Activated T-cell treated with anti-CD3 and anti-CD28 coated beads, Interleukin-2, amount 50 U/mL, for 4 hours (primary cell): ENCODE measurements at places on chromosomes 1 and 21.

DNA sequence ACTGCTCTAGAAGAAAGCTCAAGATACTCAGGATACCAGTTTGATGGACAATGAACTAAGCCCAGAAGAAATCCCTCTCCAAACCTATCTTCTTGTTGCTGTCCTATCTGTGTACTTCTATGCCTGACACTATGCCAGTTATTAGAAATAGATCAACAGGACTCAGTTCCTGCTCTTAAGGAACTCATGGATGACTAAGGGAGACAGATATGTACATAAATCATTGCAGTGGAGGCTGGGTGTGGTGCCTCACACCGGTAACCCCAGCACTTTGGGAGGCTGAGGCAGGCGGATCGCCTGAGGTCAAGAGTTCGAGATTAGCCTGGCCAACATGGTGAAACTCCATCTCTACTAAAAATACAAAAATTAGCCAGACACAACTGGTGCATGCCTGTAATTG is 42.4 kb upstream of the AK4 start:
- no peak for DNase-seq

DNA sequence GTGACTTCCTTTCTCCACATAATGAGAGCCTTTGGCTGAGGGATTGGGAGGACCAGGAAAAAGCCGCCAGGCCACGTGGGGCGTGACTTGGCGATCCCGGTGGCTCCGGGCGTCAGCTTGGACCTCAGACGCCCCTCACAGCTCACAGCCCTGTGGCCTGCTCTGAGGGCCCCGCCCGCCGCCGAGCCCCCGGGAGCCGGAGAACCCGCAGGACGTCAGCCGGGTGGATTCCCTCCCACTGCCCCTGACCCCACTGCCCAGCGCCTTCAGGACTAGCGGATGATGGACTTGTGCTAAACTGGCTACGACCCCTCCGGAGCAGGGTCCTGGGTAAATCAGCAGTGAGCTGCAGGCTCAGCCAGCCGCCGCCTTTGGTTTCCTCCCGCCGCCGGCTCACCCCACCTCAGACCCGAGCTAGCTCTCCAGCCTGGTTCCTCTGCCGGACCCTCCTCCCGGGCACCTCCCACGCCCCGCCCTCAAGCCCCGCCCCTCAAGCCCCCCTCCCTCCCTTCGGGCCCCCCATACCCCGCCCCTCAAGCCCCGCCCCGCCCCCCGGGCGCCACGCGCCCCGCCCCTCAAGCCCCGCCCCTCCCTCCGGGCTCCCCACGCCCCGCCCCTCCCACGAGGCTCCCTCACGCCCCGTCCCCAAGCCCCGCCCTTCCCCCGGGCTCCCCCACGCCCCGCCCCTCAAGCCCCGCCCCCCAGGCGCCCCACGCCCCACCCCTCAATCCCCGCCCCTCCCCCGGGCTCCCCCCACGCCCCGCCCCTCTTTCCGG is 10.0 kb upstream of the FAAP20 start:
- DNase-seq, result no peak

- no peak for DNase-seq
These were observed 38.6 kb upstream of the ADAMTS1 start for GRCh38 chr21:26883768-26884167.

- no peak for DNase-seq
These were observed 15.5 kb downstream of the MEAF6 start for GRCh38 chr1:37498872-37499617.

GRCh38 chr1:205060746-205061145 is 17.7 kb downstream of the CNTN2 start:
- DNase-seq, result no peak

GRCh38 chr21:35153671-35154070 is 104.6 kb upstream of the RUNX1 start:
- DNase-seq, result no peak

DNA sequence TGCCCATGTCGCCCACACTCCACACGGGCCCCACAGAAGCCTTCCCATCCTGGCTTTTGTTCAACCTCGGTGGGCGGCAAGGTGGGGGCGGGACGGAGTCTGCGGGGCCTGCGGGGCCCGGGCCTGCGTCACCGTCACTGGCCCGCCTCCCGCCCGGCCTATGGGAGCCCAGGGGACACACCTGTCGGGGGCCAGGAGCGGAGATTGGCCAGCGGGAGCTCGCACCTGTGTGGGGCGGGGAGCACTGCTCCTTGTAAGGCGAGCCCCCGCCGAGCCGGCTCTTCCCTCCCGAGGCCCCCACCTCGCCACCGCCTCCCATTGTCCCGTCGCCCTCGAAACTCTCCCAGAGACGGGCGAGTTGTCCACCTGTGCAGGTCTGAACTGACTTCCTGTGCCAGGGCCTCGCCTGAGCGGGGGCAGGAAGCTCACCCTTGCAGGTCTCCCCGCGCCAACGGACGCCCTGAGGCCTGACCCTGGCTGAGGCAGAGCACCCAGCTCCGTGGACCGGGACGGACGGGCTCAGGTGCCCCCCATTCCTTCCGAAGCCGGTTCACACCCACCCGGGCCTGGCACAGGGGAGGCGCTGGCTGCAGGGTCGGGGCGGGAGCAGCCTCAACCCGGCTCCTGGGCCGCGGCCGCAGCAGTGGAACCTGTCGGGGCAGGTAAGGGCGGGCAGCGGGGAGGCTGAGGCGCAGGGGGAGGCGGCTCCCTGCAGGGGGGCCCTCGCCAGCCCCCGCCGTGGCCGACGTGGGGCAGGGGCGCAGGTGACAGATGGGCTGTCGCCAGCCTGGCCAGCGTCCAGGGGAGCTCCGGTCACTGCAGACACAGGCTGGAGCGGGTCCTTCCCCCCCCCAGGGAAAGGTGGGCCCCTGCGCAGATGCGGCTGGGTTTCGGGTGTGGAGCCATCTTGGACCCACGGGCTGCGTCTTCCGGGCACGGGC is 10.8 kb upstream of the TTLL10 start:
- DNase-seq, result no peak

DNA sequence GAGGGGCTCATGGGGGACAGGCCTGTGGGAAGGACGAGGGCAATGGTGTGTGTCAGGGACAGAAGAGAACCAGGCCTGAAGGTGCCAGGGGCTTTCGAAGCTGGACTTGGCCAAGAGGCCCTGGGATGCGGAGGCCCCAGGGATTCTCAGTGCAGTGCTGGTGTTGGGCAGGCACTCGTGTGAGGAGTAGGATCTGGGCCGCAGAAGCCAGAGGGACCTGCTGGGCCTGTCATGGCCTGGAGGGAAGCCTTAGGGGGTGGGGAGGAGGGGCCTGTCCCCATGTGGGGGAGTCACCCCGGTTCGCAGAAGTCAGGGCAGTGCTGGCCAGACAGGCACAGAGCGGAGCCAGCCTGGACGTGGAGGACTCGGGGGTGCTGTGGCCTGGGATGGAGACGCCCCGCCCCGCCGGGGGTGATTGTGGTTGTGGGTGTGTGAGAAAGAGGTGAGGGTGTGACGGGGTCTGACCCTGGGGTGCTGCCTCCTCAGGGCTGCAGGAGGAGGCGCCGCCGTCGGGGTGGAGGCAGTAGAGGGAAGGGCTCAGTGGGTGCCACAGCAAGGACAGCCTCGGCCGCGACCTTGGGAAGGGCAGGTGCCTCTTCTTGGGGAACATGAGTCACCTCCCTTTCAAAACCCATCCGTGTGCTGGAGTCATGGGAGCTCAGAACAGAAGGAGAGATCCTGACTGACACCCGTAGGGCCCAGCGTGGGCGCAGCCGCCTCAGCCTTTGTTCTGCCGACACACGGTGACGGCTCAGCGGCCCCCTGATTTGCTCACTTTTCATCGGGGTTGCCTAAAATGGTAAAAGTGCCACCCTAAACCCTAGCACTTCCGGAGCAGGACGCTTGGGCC is 33.9 kb downstream of the FAAP20 start:
- no peak for DNase-seq

- DNase-seq, result no peak
These were observed 8.0 kb downstream of the C1orf35 start for GRCh38 chr1:228095161-228095560.

DNA sequence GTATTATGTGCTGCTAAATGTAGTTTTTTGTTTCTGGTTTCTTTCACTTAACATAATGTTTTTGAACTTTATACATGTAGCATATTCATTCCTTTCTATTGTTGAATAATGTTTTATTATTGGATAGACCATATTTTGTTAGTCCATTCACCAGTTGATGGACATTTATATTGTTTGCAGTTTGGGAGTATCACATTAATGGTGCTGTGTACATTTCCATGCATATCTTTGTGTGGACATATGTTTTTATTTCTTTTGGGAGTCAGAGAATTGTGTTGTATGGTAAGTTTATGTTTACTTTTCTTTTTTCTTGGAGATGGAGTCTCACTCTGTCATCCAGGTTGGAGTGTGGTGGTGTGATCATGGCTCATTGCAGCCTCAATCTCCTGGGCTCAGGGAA is 134.6 kb downstream of the MAST2 start:
- DNase-seq, result no peak

DNA sequence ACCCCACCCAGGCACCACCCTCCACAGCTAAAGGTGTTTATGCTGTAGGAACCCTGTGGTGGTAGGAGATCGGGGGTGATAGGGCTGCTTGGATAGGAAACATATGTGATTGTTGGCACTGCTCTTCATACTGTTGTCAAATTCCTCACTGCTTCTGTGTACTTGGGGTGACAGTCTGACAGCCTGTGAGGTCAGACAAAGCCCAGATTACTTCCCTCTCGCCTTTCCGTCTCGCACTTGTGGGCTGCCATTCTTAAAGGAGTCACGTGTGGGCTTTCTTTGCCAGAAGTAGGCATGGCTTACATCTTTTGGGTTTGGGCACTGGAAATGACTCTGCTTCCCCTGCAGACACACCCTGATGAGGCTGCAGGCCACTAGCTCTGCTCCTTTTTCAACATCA is 363.8 kb downstream of the DISC1 start:
- no peak for DNase-seq

DNA sequence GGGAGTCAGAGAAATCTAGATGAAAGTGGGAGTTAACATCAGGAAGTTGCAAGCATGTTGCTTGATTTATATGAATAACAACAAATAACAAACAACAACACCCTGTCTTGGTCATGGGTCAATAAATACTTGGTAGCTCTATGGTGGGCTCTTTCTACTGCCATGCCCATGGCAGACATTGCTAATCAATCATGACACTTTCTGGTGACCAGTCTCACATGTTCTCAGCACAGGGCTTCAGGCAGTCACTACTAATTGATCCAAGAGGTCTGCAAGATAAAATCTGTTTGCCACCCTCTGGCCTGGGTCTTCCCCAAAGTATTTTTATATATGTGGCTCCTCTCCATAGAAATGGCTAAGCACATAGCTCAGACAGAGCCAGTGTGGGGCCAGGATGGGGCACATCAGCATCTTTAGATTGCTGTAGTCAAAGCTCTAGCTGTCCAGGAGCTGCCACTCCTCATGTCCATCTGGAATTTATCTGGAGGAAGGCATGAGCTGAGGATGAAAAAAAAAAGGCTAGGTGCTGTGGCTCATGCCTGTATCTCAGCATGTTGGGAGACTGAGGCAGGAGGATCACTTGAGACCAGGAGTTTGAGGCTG is 51.2 kb downstream of the STUM start:
- DNase-seq, result no peak

DNA sequence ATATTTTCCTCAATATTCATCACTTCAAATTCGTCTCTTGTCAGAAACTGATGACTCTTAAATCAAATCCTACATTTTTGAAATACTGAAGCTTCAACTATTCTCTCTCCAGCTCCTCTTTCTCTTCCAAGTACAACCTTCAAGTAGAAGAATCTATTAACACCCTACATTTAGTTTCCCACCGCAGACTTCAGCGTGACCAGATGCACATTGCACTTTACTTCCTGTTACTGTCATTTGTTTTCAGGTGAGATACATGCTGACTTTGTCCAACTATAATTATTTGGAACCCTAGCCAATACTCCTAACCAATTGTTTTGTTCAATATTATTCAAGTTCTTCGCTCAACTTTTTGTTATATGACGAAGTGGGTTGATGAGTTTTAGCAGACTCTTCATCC is 116.0 kb downstream of the MRPL39 start:
- DNase-seq, result no peak

DNA sequence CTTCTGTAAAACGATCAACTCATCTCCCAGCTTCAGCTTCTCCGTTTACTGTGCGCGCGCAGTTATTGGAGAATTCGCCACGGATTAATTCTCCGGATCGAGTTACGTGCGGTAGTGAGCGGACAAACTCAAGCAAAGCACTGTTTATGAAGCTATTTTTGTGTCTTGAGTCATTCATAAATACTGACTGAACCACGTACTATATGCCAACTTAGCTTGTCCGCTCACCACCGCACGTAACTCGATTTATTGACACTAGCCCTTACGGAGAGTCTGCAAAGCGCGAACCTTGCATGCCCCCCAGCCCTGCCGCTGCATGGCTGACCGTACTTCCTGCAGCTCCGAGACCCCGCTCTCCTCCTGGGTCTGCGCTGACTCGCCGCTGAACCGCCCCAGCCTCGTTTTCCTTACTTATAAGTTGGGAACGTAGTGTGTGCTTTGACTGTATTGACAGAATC is 773 bp downstream of the CHD1L start:
- no peak for DNase-seq

DNA sequence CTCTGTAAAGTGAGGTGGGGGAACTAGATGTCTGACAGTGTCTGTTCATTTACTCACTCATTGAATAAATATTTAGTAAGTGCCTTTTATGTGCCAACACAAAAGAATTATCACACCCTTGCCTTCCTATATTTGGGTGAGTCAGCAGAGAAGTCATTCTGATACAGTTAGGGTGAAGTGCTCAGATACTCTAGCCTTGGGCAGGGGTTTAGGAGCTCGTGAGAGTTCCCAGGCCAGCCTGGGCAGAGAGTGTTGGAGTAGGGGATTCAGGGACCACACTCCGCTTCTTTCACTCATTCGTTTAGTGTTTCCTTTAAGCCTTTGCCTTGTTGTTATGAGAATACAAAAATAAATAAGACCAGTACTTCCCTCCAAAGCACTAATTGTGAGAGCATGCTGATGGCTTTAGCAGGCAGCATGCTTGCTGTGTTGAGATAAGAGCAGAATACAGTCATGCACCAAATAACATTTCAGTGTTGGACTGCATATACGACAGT is 83.9 kb downstream of the DYRK1A start:
- DNase-seq, result no peak

- DNase-seq, result no peak
These were observed 738.4 kb downstream of the MATN1 start for GRCh38 chr1:29984862-29985605.

DNA sequence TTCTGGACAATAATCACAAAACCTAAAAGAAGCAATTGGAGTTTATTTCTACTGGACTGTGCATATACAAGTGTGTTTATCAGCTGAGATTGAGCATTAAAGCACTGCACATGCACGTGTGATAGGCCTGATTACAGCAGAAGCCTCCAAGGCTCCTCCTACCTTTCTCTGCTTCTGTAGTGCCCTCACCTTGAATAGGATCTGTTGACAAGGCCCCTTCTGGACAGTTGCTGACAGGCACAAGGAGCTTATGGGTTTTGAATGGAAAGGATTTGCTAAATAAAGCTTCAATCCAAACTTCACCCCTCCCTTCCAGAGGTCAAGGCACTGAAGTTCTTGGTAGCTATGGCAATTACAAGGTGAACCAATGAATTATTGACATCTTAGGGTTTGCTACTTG is 7.9 kb upstream of the SGIP1 start:
- DNase-seq, result no peak

DNA sequence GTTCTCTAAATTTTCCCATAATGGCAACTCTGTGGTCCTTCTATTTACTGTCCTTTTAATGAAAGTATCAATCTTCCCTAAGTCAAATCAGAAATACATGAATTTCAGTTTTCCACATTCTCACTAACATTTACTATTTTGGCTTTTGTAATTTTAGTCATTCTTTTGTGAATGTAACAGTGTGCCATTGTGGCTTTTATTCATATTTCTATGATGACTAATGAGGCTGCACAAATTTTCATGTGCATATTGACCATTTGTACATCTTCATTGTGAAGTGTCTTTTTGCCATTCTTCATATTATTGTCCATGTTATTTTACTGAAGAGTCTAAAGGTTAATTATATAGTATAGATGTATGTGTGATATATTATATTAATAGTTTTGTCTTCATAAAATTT is 431.0 kb upstream of the BRINP3 start:
- DNase-seq, result no peak
